DMS53 (cell line): ENCODE measurements at places on chromosomes 11 and 22.

DNA sequence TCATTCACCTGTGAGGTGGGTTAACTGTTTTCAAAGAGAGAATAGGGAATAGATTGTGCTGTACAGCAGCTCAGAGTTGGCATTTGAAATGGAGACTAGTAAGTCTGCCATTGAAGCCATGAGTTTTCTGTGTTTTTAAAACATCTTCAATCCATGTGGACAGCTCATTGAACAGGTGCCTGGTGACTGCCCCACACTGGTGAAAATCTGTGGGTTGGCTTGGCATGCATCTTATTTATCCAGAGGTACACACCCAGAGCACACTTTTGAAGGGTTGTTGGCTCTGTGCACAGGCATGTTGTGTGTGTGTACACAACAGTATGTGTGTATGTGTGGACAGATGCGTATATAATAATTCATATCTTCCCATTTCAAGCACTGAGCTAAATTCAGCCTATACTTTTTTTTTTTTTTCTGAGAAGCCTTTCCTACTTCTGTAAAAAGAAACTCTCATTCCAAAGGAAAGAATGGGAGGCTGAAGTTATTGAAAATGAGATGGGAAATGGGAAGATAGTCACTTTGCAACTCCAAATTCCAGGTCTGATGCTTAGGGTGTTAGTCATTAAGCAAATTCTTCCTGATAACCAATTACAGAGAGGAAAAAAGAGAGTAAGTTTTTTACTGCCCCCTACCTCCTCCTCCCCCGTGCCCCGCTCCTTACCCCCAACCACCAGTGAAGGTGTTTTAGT lies 7.0 kb upstream of the LYVE1 start:
- no peak for DNase-seq

GRCh38 chr11:83158357-83158786 lies 1.4 kb downstream of the PCF11 start:
- no peak for DNase-seq

DNA sequence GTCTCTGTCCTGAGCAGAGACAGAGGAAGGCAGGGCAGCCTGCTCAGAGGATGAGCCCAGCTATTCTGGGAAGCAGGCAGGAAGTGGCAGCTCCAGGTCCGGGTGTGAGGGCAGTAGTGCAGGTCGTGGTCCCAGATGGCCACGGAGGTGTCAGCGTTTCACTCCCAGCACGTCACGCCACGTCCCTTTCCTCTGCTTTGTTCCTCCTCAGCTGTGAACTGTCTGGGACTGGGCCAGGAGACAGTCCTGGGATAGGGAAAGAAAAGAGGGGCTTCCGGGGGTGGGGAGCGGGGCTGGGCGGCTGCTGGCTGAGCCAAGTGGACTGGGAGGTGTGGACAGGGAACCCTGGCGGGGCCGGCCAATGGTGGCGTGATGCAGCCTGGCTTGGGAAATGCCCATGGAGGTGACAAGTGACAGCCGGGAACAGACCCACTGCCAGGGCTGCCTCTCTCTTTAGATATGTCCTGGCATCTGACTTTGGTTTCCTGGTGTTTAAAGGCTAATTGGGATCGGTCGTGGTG lies 64.7 kb downstream of the KCNQ1 start:
- DNase-seq: no peak

DNA sequence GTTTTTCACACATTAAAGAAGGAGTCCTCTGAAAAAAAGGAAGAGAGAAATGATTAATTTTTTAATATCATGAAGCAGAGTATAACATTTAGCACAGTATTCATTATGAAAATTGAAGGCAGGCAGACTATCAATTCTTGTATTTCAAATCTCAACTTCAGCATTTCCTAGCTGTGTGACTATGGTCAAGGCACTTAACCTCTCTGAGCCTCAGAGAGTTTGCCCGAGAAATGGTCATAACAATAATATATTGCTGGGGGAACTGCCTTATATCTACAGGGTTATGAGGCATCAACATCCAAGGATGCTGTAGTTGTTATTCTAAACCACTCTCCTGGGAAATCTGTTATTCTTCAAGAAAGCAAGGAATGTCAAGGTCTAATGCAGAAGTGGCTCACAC lies 1.1 kb downstream of the MS4A18 start:
- no peak for DNase-seq

GRCh38 chr11:69101115-69101791 lies 52.5 kb downstream of the TPCN2 start:
- peak; percentile 98 for DNase-seq

DNA sequence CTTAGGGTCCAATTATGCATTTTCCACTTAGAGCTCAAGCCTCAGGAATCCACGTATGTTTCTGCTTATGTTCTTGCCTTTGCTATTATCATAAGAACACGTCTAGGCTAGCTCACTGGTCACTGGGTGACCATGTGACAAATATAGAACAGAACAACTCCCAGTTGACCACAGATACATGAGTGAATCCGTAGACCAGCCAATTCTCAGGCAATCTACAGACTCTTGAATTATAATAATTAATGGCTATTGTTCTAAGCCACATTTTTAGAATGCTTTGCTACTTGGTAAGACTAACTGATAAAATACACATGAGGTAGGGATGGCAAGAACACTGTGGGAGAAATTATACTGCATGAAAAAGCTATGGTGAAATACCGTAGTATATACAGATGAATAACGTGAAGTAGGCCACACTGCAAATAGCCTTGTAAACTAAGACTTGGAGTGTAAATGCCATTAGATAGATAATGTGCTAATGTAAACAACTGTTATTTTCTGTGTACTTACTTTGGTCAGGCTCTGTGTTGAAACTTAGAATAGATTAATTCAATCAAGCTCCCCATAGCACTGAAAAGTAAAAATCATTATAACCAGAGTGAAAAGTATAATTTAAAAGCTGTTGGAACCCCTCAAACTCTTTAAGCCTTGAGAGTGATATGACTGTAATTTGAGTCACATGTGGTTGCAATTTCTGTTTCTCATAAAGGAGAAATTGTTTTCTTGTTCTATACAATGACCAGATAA lies 366.2 kb upstream of the CCDC179 start:
- no peak for DNase-seq

GRCh38 chr22:27452922-27453321 lies 348.6 kb downstream of the MN1 start:
- DNase-seq: no peak

GRCh38 chr11:79309407-79309806 lies 131.4 kb downstream of the TENM4 start:
- no peak for DNase-seq

DNA sequence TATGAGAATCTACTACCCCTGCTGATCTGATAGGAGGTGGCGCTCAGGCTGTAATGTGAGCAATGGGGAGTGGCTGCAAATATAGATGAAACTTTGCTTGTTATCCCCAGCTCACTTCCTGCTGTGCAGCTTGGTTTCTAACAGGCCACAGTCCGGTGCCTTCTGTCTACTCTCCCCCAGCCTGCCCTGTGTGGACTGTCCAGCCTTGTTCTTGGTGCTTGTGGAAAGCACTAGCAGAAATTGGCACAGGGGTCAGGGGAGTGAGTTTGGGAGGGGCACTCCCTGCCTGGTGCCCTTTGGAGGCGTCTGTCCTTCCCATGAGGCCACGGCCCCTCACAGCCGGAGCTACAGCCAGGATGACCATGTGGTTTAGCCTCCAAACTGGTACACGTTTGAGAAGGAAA lies 14.3 kb downstream of the MOV10L1 start:
- no peak for DNase-seq

DNA sequence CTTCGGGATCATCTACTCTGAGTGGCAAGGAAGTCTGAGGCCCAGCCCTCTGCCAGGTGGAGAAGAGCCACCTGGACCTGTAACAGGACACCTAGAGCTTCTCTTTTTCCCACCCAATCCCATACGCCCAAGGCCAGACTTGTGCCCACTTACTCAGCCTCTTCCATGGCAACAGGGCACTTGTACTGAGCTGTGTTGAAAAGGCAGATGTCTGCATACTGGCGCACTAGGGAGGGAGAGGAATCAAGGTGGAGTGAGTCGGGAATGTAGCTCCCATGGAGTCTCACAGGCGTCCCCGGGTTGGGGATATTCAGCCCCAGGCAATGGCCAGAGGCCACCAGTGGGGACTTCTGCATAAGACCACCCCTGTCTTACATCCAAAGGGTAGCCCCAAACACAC lies 36.1 kb downstream of the TPBGL start:
- DNase-seq: peak; percentile 100

DNA sequence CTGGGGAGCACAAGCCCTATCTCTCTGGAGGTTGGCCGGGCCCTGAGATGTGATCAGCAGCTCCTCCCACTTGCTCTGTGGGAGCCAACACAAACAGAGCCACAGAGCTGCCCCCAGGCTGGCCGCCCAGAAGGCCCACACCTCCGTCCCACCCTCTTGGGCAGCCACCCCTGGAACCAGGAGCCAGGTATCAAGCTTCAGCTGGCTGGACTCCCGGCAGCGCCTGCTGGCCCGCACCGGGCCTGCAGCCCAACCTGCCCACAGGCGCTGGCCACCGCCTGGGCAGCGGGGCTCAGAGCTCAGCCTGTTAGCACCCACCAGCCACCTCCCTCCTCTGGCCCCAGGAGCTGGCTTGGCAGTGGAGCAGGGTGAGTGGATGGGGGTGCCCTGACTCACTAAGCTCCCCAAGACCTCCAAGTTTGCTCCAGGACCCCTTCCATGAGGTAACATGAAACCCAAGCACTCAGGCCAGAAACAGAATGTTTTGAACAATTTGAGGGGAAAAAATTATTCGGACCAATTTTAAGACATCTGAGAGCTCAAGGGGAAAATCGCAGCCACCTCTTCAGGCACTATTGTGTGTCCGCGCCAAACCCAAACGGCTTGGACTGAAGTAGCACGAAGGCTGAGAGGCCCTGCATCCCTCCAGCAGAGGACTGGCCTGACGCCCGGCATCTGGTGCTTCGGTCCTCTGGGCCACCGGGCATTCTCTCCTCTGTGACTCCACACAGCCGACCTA lies 450.8 kb downstream of the SOX6 start:
- no peak for DNase-seq

- no peak for DNase-seq
Measured at GRCh38 chr11:86508604-86509587, 134.2 kb downstream of the CCDC81 start.
